DMS79 (cell line): ENCODE measurements at places on chromosomes 11 and 22.

DNA sequence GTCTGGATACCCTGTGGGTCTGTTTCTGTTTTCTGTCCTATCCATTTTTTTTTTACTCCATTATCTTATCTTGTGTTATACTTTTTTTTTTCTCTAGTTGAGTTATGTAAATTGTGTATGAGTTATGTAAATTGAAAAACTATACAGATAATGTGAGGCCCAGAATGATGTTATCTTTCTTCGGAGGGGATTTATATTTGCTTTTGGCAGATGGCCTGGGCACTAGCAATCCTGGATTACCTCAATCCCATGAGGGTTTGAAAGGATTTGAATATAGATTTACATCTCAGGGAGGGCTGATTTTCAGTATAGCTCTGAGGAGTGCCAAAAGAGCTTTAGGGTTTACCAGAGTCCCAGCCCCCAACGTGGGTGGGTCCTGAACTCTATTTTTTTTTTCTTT, 71.0 kb downstream of the CSTPP1 start:
- no peak for DNase-seq

- no peak for DNase-seq
Measured at GRCh38 chr11:80155412-80156017, 714.7 kb upstream of the TENM4 start.

DNA sequence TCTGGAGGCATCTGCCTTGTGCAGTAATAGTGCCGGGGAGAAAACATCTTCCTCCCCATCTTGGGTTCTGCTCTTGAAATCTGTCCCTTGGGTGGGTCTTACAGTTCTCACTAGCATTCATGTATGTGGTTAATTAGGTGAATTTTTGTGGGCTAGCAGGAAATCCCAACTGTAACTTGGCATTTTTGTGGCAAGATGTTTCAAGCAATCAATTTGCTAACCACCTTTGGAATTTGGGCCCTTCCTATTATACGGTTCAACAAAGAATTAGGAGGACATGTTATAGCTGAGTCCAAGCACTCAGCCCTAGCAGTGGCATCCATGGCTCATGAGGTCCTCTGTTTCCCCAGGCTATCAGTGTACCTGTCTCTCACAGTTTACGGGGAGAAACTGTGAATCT, 89.1 kb upstream of the MTNR1B start:
- DNase-seq, result no peak

GRCh38 chr11:94751218-94751609, 16.9 kb upstream of the AMOTL1 start:
- DNase-seq, result no peak

DNA sequence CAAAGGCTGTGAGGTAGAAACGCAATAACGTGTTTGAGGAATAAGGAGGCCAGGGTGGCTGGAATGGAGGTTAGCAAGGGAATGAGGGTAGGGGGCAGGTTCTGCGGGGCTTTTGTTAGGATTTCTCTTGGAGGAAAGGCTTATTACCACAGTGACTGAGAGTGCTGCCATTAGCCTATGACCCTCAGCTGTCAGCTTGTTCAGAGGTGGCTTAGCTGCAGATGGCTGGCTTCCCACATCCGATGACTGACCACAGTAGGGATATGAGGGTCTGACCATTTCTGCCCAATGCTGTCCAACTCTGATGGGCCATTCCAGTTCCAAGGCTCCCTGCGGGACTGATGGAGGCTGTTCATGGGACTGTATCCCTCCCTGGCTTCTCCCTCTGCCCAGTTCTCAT, 181.8 kb downstream of the MIAT start:
- no peak for DNase-seq

DNA sequence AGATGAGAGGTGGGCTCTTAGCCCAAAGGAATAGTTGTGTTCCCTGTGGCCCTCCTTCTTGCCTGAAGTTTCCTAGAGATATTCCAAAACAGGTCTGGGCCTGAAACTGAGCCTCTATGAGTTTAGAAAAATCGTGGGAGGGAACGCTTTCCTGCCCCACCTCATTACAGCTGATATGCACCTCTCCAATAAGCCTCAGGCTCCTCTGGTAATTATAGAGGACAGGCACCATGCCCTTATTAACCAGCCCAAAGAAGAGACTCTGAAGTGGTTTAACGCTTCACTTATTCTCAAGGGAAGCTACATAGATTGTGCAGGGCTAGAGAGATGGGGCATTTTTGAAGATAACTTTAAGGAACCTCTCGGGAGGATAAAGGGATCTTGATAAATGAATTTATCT, 3.4 kb upstream of the MPZL2 start:
- DNase-seq, result peak; percentile 21

DNA sequence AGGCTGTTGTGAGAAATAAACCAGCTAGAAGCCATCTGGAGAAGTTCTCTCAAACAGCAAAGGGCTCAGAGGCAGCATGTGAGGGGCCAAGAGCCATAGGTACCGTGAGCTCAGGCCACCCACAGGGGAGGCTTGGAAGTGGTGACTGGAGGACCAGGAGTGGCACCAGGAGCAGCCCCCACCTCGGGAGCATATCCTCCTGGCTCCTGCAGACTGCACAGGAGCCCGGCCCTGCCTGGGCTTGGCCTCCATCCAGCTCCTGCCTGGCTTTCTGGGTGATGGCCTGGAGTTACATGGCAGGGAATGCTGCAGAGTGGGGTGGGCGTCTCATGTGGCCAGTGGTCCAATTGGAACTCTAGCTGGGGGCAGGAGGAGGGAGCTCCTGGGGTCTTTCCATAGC, 4.2 kb upstream of the MPPED1 start:
- no peak for DNase-seq
